ENCODE measurements at places on chromosomes 5 and 9. TPM values are rescaled to one million over a fixed set of nuclear protein-coding genes. Genes with fewer than 3 reads are reported as not detected.

DNA sequence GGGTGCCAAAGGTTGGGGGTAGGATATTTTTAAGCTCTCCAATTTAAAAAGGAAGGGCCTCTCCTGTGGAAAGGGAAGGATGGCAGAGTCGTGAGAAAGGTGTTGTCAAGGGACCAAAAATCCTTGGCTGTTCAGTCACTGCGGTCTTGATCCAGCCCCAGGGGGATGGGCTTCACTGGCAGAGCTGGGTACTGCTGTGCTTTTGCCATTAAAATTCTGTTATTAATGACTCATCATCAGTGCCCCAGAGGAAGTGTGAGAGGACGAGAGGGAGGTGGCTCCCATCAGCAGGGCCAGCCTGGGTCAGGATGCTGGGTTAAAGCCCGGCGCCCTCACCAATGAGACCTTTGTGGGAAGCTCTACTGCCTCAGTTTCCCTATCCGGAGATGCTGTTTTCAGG is 16.7 kb downstream of the PCDH12 start:
- DNase-seq = no peak

DNA sequence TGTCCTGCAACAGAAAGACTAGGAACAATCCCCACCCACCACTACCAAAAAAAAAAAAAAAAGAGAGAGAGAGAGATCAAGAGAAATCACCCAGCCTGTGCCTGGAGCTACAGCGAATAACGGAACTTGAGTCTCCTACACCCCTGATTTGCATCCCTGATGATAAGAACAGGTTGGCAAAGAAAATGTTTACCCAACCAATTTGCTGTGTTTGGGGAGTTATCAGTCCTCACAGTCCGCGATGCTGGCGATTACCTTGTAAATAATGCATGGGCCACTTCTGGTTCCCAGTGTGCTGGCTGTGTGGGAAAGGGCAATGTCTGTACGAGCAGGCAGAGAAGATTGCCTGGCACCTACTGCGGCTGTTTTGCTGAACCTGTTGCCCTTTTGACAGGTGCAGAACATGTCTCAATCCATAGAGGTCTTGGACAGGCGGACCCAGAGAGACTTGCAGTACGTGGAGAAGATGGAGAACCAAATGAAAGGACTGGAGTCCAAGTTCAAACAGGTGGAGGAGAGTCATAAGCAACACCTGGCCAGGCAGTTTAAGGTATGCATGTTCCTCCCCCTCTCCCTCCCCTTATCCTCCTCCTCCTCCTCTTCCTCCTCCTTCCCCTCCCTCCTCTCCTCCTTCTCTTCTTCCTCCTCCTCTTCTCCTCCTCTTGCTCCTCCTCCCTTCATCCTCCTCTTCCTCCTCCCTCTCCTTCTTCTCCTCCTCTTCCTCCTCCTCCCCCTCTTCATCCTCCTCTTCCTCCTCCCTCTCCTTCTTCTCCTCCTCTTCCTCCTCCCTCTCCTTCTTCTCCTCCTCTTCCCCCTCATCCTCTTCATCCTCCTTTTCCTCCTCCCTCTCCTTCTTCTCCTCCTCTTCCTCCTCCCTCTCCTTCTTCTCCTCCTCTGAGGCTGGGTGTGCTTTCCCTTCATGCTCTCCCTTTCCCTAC is 8.3 kb downstream of the OLFM1 start:
- DNase-seq = no peak

- no peak for DNase-seq
Observed at GRCh38 chr9:18185196-18185595, 288.8 kb upstream of the ADAMTSL1 start.

DNA sequence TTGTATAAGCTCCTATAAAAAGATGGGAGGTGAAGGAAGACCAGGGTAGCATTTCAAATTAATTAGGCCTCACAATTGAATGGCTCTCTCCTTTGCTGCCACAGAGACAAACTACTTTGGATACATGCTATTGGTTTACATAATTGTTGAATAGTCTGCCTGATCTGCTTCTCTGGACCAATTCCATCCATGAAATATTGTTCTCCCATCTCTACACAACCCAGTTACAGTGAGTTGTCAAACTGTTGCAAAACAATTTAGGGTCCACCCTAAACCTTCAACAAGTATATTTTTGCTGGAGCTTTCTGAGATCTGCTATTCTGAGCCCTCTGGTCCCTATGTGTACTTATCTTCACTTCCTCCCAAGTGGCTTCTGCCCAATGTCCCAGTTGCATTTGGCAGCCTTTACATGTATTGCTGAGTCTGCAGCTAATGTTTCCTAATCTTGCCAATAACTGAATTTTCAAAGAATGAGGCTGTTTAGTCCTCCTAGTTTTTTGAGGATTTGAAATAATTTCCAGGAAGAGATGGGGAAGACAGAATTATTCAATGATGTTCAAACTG is 38.9 kb downstream of the AGTPBP1 start:
- no peak for DNase-seq

DNA sequence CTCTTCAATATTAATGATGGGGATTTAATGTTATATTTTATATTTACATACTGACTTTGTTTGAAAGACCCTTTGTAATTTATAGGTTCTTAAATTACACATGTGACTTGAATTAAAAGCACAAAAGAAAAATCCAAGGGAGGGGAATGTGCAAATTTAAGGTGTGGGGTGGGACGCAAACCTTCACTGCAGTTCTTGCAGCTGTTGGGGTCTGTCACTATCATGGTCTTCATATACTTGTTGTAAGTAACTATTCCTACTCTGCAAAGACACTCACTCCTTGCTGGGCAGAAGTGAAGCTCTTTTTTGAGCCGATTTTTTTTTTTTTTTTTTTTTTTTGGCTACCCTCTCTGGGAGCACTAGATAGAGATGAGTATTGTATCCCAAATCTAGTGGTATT is 505.3 kb downstream of the ARHGEF28 start:
- no peak for DNase-seq

DNA sequence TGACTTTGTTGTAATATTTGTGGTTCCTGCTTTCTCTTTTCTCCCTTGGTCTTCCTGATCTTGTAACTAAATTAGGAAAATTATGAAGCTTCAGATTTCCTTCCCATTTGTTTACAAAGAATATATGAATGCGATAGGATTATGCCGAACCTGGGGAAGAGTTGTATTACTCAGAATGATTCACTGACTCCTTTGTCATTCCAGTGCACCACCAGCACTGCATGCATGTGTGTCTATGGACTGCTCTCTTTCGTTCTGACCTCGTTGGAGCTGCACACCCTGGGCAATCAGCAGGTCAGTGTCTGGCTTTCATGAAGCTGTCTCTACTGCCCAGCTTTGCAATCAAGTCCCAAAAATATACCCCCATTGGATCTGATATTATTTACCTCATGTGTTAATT is 25.5 kb downstream of the NUP188 start:
- DNase-seq = peak; percentile 91

DNA sequence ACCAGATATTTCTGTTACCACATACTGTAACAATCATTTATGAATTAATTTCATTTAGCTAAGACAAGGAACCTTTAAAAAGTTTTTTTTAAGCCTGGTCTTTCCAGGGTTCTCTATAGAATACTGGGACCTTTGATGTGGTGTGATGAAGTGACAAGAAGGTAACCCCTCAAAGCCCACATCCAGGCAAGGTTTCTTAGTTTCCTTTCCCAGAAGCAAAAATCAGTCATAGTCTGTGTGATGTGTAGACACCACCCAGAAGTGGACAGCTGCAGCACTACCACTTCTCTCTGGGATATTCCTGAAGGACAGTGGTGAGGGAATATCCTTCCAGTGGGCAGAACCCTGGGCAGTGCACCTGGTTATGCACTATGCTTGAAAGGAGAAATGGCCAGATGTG is 115.6 kb downstream of the TTC39B start:
- no peak for DNase-seq

DNA sequence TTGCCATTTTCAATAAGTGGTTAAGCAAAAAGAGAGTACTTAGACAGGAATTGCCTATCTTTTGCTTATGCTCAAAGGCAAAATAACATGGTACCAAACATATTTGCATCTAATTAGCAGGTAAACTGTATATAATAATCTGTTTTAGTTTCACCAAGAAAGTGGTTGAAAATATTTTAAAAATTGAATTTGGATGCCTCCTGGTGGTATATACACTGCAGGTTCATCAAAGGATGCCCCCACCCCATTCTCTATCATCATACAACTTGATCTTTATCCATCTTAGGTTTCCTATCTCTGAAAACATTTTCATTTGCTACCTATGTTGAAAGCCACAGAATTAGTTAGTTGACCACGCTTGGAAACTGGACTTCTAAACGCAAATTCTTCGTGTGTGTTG is 47.0 kb upstream of the MROH2B start:
- DNase-seq = no peak

The STRBP gene
- total RNA-seq = 2.5 TPM

The CCNI2 gene
- total RNA-seq = not detected

The EIF4EBP3 gene
- total RNA-seq = 0.36 TPM

All from IMR-90 (cell line).